Epithelial cell of proximal tubule (primary cell): ENCODE measurements at places on chromosomes 6 and 20. TPM values are rescaled to one million over a fixed set of nuclear protein-coding genes. Genes with fewer than 3 reads are reported as not detected.

Gene CYP21A2
- not detected in 2 replicates for total RNA-seq

Gene HLA-DPB1
- total RNA-seq, result 49.4 and 52.3 TPM in 2 replicates

Gene PEX6
- 19.5 and 22.4 TPM in 2 replicates for total RNA-seq

Gene RNF182
- total RNA-seq, result 15.6 and 19.1 TPM in 2 replicates

Gene ETV7
- total RNA-seq, result 0.87 and 3.2 TPM in 2 replicates

Gene ELOVL2
- 1.3 and 1.4 TPM in 2 replicates for total RNA-seq

Gene CD109
- total RNA-seq, result 11.4 and 24.3 TPM in 2 replicates

Gene SLC17A2
- not detected in 2 replicates for total RNA-seq

DNA sequence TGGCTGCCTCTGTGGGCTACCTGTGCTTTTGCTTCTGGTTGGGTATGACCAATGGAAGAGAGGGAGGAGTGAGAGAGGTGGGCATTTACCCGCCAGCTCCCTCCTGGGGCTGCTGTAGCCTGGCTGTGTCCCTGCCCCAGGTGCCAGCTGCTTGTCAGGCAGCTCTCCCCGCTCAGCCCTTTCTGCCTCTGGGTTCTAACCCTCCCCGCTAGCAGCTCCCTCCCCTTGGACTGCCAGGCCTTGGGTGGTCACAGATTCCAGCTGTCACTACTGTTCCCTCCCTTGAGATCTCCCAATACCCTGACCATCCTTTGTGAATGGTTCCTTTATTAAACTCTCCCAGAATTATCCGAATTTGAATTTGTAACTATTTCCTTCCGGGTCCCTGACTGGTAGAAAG, 95.5 kb upstream of the RNF24 start:
- DNase-seq, result no peak

- no peak for DNase-seq
Measured at GRCh38 chr6:125826695-125827463, 36.1 kb downstream of the NCOA7 start.

DNA sequence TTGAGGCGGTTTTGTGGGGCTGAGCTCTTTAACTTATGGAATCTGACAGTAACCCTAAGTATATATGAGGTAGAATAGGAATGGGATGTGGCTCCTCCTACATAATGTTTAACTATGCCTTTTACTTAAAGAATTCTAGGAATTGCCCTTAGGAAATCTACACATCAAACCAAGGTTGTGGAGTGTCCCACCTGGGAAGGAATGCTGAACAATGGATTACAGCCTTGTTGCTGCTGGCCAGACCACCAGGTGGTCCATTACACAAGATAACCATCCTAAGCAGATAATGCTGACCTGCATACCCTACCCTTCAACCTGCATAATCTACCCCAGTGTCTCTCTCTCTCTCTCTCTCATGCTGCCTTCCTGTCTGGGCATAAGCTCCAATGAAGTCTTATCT, 35.0 kb upstream of the SLC22A16 start:
- DNase-seq, result no peak

GRCh38 chr6:135423649-135424128, 73.9 kb downstream of the AHI1 start:
- peak; percentile 16 for DNase-seq

GRCh38 chr6:87848616-87849015, 146.6 kb upstream of the AKIRIN2 start:
- no peak for DNase-seq

DNA sequence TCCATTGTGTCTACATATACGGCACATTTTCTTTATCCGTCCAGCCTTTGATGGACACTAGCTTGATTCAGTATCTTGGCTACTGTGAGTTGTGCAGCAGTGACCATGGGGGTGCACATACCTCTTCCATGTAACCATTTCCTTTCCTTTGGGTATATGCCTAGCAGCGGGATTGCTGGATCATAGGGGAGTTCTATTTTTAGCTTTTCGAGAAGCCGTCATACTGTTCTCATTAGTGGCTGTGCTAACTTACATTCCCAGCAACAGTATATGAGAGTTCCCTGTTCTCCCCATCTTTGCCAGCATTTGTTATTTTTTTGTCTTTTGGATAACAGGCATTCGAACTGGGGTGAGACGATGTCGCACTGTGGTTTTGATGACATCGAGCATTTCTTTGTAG, 395.0 kb downstream of the SMOC2 start:
- no peak for DNase-seq

DNA sequence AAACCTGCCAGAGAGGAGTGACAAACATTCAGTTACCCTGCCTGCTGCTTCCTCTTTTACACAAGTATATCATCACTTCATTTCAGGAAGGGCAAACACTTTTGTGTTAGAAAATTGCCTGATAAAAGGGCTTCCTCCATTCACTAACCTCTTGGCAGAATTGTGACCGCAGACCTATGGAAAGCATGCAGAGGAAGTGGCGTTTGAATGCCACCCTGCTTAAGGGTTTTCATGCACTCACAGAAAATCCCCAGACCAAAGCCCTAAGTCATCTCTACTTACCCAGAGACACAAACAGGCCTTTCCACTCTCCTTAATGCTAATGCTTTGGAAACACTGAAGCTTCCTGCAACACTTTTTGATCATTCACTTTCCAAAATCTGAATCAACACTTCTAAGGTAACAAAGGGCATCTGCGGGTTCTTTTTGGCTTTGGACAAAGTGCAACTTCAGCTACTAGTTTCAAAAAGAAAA, 22.1 kb upstream of the RALGAPA2 start:
- no peak for DNase-seq

GRCh38 chr20:46276531-46276930, 31.8 kb downstream of the CDH22 start:
- DNase-seq, result no peak

GRCh38 chr6:2659882-2660281, 90.8 kb downstream of the MYLK4 start:
- DNase-seq, result no peak

- DNase-seq, result no peak
Measured at GRCh38 chr6:45679631-45680030, 301.9 kb upstream of the SUPT3H start.

GRCh38 chr20:15081261-15081660, 743.8 kb upstream of the FLRT3 start:
- no peak for DNase-seq

GRCh38 chr6:165876588-165876987, 213.5 kb upstream of the PDE10A start:
- no peak for DNase-seq

- peak; percentile 30 for DNase-seq
Measured at GRCh38 chr20:38523697-38524096, 51.1 kb downstream of the RALGAPB start.

GRCh38 chr6:21228411-21228810, 365.1 kb upstream of the SOX4 start:
- peak; percentile 20 for DNase-seq

DNA sequence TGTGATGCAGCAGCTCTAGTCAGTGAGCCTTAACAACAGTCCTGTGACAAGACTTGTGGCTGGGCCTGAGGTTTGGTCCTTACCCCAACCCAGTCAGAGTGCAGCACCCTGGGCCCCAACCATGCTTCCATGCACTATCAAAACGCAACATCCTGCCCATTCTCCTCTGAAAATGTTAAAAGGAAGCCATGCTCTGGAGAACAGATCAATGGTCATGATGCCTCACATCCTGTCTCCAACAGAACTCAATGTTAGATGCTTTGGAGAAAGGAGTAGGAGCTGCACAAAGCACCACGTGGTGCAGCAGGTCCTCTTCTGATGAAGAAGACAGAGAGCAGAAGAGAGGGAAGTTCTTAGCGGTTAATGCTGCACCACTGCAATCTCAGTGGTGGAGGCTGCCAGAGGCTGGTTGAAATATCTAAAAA, 41.9 kb downstream of the TRAM2 start:
- no peak for DNase-seq

DNA sequence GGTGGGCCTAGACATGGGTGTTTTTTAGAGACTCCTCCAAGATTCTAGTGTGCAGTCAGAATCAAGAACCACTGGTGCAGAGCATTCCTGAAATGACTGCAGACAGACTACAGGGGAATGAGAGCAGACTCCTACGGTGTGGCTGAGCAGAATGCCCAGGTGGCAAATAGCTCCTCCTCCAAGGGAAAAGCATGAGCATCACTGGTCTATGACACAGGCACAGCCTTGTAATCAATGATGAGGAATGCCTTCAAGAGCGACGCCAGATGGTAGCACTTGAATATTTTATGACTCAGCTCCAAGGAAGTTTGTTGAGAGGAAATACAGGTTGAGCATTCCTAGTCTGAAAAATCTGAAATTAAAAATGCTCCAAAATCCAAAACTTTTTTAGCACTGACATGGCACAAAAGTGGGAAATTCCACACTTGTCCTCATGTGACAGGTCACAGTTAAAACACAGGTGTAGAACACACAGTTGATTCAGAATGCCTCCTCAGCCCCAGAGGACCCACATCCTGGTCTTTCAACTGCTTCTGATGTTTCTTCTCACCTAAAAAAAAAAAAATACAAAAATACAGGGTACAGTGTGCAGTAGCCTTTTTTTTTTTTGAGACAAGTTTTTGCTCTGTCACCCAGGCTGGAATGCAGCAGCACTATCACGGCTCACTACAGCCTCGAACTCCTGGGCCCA, 10.6 kb upstream of the FAM8A1 start:
- DNase-seq, result peak; percentile 82

GRCh38 chr6:104603108-104603745, 256.5 kb downstream of the HACE1 start:
- DNase-seq, result no peak

DNA sequence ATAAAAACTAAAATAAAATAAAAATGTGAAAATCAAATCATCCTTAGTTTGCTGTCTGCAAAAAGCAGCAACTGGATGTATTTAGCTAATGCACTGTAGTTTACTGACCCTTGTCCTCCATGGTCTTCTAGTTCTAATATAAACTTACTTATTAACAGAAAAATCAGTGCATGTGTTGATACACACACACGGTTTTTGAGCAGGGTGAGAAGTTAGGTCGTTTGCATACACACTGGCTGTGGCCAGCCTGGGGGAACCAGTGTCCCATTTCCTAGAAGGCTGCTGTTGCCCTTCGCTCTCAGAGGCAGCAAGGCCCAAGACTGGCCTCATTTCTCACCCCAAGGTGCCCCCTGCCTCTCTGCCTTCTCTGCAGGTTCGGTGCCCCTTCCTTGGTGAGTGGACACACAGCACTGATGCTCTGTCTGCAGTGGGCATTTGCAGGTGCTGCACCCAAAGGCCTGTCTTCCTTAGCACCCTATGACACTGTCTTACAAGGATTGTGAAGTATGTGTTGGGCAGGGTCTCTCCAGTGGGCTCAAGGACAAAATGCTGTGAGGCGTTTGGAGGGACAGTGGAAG, 168.5 kb downstream of the SCP2D1 start:
- no peak for DNase-seq

GRCh38 chr20:50267041-50267865, 76.6 kb downstream of the CEBPB start:
- DNase-seq, result no peak

DNA sequence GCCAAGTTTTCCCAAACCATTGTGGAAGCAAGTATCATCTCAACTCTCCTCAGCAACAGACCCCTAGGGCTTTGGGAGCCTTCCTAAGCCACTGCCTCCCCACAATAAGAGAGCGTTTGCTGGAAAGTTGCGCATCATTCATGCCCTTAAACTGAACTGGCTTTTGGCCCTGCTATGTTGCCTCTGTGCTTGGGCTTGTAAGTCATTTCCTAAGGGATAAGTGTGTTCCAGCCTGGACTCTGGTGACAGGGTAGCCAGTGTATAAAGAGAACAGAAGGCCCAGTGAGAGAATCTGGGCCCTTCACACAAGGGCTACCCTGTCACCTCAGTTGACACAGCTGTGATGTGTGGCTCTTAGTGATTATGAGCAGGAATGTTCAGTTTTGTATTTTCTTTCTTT, 77.8 kb downstream of the COL9A1 start:
- no peak for DNase-seq

- DNase-seq, result peak; percentile 58
Measured at GRCh38 chr6:12233693-12234571, 56.2 kb upstream of the EDN1 start.

DNA sequence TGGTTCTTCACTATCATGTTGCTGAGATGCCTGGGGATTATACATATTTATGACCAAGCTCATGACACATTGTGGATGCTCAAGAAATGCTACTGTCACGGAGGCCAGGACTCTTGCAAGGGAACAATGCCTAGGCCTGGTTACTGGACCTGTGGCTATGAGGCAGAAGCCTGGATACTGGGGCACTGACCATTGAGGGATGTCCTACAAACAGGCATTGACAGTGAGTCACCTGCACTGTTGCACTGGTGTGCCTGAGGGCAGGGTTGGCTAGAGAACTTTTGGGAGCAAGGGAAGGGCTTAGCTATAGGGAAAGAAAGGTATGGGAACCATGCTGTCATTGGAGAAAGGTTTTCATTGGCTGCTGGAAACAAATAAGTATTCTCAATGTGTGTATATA, 313.1 kb upstream of the SUPT3H start:
- no peak for DNase-seq

DNA sequence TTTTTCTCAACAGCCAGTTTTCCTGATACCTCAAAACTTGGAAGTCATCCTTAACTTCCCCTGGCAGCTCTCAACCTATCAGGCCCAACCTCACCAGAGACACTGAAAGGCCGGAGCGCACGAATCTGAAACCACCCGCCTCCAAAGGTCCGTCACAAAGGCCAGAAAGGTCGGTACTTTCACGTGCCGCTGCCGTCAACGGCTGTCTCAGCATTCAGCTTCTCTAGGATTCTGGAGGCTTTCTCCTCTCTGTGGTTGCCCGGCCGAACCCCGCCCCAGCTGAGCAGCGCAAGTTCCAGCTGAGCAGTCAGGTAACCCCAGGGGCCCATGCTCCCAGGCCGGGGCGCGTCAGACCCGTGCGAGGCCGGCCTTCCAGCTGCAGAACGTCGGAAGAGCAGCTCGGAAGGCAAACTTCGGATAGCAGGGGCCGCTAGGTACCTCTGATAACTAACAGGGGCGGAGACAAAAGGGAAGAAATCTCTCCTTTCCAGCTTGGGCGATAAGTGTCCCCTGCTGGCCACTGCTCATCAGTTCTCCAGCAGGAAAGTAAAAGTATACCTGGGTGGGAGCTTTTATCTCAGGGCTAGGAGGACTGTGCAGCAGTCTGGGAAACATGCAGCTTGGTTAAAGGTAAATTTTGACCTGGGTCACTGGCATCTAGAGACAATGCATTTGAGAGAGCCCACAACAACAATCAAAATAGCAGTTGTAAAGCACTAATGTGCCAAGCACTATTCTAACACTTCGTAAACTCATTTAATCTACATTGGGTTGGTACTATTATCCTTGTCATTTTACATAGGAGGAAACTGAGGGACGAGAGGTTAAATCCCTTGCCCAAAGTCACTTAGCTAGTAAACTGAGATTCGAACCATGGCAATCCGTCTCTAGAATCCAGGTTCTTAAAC, 16.1 kb downstream of the ZSCAN12 start:
- DNase-seq, result no peak

DNA sequence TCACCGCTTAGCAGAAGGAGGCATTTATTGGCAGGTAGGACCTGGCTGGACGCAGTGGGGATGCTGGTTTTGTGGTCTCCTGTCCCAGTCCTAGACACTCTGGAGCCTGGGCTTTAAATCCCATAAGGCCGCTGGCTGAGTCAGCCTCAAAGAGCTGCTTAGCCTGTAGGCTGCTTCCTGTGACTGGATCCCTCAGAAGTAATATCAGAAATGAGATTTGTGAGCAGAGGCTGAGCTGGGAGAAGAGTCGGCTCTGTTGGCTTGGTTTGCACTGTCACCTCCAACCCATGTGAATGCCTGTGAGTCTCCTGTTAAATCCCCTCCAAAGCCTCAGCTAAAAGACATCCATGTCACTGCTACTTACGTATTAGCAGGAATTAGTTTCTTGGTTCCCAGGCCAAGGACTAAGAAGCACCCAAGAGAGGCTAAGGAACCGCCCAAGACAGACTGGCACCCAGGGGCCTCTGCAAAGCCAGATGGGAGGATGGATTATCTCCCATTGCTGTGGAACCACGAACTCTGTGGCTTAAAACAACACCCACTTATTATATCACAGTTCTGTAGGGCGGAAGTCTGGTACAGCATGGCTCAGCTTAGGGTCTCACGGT, 289.4 kb downstream of the CDC5L start:
- no peak for DNase-seq
